Osteoblast (primary cell): ENCODE measurements at places on chromosomes 4 and X. TPM values are rescaled to one million over a fixed set of nuclear protein-coding genes. Genes with fewer than 3 reads are reported as not detected.

Gene SPANXA1
- 0.29 TPM in 1 of 2 replicates, not detected in the other for total RNA-seq

Gene SCD5
- total RNA-seq: 9.4 and 11.9 TPM in 2 replicates

Gene NUDT11
- total RNA-seq: 17.4 and 18.3 TPM in 2 replicates

Gene GATA1
- not detected in 2 replicates for total RNA-seq

Gene TRIM75
- total RNA-seq: not detected in 2 replicates

Gene POLN
- 2.9 and 4.1 TPM in 2 replicates for total RNA-seq

Gene DTHD1
- total RNA-seq: not detected in 2 replicates

Gene KDM6A
- 20.3 and 33.0 TPM in 2 replicates for total RNA-seq
